ENCODE measurements at places on chromosomes 2 and 18. TPM values are rescaled to one million over a fixed set of nuclear protein-coding genes. Genes with fewer than 3 reads are reported as not detected.

GRCh38 chr2:132780651-132781050 lies 110.6 kb upstream of the LYPD1 start:
- ATAC-seq: no peak

Gene MRPL19
- 47.6 TPM for total RNA-seq

DNA sequence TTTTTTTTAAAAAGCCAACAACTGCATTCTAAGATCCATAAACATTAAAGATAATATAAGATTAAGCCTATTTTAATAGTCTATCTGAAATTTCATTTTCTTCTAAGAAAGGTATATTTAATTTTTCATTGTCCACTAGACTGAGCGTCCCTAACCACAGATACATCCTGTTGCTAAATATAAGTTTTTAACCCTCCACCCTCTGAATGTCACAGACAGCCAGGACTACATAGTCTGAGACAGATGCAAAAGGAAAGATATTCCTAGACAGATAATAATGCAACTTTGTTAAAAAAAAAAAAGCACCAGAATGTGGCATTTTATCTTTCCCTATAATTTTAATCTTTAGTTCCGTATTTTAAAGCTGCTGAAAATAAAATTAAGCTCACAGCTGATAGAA lies 114.6 kb downstream of the ZEB2 start:
- ATAC-seq: no peak

Gene SCN7A
- total RNA-seq: 77.2 TPM

Gene SLC66A2
- total RNA-seq: 34.9 TPM

DNA sequence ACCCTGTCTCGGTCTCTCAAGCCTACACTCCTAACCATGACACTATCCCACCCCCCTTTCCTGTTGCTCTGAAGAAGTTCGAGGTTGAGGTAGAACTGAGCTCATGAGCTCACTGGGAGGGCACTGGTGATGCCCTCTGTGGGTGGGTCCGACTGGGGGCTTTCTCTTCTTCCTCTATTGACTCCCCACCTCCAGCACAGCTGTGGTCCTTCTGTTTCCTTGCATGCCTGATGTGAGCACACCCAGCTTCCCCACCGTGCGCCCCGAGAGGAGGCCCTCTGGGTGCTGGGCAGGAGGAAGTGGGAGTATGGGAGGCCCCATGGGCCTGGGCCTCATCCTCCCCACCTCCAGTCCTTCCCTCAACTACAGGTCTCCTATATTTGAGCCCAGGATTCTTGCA lies 20.9 kb downstream of the SPEG start:
- ATAC-seq: no peak

- no peak for ATAC-seq
Measured at GRCh38 chr2:27959496-27959895, 69.0 kb downstream of the BABAM2 start.

Gene MRPL44
- total RNA-seq: 21.6 TPM

Gene INPP5D
- 7.9 TPM for total RNA-seq

Gene VWC2L
- 0.27 TPM for total RNA-seq

GRCh38 chr18:27847412-27847811 lies 329.5 kb downstream of the CDH2 start:
- no peak for ATAC-seq

DNA sequence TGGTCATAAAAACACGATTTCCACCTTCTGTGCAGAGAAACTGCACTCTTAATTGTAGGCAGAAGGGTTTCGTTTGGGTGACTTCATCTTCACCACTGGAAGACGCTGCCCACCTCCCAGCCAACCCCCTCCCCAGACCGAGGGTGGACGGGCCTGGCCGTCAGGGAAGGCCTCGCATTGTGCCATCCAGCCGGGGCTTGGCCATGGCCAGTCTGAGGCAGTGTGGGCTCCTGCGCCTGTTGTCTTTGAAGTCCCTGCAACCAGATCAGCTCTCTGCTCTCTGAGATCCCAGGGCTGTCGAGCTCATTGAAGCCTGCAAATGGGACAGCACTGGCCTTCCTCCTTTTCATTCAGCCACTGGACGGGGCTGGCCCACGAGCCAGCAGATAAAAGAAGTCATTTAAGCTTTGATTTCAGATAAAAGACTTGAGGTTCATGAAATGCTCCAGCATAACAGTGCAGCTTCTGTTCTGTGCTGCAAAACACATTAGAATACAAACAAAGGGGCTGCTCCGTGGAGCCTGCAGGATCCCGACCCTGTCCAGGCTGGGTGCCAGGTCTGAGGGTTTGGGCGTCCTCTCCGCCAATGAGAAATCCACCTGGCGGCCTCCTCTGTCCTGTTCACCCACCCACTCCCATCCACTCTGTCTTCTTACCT lies 253.5 kb downstream of the LDLRAD4 start:
- ATAC-seq: no peak

Gene GALNT5
- 0.35 TPM for total RNA-seq

Gene PSMA8
- total RNA-seq: not detected

- no peak for ATAC-seq
Measured at GRCh38 chr2:42804338-42804737, 12.0 kb upstream of the HAAO start.

Gene MOGAT1
- total RNA-seq: not detected

Gene RMC1
- total RNA-seq: 30.0 TPM

DNA sequence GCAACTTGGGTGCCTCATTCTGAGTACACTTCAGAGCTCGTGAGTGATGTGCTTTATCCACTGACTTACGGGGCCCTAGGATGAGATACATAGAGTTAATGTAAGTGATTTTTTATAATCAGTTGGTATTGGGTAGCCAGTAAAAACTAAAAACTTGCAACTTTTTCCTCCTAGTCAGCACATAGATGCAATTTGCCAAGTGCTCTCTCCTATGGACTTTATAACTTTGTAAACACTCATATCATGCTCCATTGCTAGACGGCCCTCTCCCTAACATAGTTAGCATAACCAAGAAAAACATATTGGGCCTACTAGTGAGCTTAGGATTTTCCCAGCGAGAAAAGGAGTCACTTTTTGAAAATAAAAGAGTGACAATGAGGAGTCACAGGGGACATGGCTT lies 60.4 kb downstream of the PLB1 start:
- no peak for ATAC-seq

Gene LRRTM4
- total RNA-seq: not detected

DNA sequence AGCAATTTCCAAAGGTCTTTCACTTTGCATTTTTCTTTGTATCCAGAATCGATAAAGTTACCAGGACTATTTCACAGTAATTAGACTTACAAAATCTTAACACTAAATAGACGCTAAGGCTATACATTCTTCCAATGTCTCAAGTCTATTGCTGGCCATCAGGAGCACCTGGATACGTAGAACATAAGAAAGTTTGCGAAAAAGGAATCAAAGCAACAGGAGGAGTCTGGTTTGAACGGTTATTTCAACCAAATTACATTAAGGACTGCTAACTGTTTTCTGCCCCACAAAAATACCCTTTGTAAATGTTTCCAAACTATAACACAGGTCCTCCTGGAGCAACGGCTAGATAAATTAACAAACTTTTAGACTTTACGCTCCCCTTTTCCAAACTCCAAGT lies 1.4 kb upstream of the HNRNPA3 start:
- no peak for ATAC-seq

- ATAC-seq: no peak
Measured at GRCh38 chr2:27839022-27839618, 51.1 kb downstream of the RBKS start.

- no peak for ATAC-seq
Measured at GRCh38 chr2:176535467-176536113, 266.3 kb downstream of the MTX2 start.

DNA sequence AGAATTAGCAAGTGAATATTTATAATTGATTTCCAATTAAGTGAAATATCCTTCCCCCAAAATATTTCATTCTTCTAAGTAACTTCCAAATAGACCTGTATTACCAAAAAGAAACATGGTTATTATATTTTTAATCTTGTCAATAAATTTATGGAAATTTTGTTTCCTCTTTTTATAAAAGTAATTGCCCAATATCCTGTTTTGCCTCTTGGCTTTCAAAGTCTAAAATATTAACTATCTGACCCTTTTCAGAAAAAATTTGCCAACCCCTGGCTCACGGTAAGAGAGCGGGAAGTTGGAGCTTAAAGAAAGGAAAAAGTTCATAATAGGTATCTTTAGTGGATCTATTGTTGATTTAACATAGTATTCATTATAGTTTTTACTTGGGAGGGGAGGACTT lies 20.4 kb upstream of the SANBR start:
- ATAC-seq: no peak

DNA sequence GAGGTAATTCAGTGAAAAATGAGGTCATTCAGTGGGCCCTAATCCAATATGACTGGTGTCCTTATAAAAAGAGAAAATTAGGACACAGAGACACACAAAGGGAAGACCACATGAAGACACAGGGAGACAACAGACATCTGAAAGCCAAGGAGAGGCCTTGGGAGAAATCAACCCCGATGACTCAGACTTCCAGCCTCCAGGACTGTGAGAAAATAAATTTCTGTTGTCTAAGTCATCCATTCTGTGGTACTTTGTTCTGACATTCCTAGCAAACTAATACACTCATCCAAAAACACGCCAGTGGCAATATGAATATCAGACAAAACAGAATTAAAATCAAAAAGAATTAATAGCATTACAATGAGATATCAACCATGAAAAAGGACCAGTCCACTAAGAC lies 303.7 kb downstream of the SS18 start:
- no peak for ATAC-seq

DNA sequence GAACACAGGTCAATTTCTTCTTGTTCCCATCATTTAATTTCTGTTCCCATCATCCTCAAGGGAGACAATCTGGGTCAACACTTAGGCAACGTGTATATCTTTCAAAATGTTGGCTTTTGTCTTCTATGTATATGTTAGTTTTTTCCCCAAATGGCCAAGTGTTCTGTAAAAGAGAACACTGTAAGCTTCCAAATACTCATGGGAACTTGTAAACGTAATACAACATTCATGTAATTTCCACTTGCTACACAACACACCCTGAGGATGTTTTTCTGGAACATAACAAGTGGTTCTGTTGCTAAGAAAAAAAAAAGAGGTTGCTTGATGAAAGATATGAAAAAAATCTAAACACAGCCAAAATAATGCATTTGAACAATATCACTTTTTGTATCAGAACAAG lies 149.1 kb downstream of the ATAD2B start:
- ATAC-seq: no peak

Gene KCNG3
- total RNA-seq: not detected

Gene ASAP2
- total RNA-seq: 27.6 TPM

DNA sequence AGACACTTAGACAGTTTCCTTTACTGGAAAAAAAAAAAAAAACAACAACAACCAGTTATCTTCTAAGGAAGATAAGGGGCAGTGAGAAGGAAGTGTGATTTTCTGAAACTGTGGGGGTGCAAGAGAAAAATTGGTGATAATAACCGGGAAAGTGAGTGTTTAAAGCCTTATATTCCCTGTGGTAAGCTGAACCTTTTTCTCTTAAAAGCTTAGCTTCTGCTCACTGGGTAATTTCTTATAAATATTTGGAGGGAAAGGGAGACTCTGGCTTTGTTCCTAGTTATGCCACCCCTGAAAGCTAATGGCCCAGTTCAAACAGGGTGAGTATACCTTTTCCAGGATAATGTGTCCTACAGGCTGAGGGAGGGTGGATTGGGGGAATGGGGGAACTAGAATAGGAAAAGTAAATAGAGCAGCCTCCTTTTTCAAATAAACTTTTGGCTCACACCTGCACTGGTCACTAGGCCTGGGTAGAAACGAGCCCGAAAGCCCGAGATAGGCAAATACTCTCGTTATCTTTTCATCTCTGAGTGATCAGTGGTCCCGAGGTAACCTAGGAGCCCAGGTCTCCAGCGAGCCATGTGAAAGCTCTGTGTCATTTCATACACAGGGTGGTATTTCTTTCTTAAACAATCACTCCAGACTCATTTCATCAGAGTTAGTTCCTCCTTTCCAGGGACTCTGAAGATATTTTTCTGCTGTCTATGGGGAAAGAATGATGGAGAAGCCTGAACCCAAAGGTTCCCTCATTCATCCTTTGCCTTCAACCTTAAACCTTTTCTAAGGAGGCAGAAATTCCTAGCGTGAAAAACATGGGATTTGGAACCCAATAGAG lies 15.5 kb upstream of the SRBD1 start:
- no peak for ATAC-seq

DNA sequence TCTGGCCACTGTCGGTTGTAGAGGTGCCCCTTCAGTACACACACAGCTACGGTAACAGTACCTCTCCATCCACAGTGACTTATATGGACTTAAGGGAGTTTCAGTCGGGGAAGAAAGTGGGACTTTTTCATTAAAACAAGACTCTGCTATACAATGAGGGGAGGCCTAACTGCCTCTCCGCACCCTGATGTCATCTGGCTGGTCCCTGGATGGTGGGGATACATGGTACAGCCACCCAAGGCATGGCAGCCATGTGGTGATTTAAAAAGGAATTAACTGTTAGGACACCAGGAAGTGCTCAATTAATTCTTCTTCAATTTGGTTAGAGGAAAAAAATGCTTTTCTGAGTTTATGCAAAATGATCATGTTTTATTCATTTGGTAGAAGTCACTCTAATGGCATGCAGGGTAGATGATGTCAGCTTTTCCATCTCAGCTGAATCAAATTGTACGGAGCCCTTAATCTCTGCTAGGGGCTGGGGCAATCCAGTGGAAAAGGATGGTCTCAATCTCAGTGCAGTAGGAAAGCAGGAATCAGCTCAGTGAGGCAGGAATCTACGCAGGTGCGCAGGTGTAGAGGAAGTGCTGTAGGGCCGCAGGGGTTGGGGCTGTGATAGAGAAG lies 243.9 kb downstream of the PRKCE start:
- ATAC-seq: no peak

GRCh38 chr18:33470216-33470615 lies 29.7 kb upstream of the CCDC178 start:
- ATAC-seq: no peak

Gene SERPINB7
- not detected for total RNA-seq

Gene CYP27C1
- 0.12 TPM for total RNA-seq
